ENCODE measurements at places on chromosomes 5 and 9. TPM values are rescaled to one million over a fixed set of nuclear protein-coding genes. Genes with fewer than 3 reads are reported as not detected.

BASP1 gene
- total RNA-seq: 276 TPM

HRCT1 gene
- 0.14 TPM for total RNA-seq

OR1N2 gene
- not detected for total RNA-seq

SAP30L gene
- 22.6 TPM for total RNA-seq

CDX1 gene
- 0.09 TPM for total RNA-seq

IRX1 gene
- not detected for total RNA-seq

PCDHA3 gene
- total RNA-seq: 0.28 TPM

NTRK2 gene
- not detected for total RNA-seq

Data from smooth muscle cell of bladder (primary cell).